ENCODE measurements at places on chromosomes 2 and 18.

DNA sequence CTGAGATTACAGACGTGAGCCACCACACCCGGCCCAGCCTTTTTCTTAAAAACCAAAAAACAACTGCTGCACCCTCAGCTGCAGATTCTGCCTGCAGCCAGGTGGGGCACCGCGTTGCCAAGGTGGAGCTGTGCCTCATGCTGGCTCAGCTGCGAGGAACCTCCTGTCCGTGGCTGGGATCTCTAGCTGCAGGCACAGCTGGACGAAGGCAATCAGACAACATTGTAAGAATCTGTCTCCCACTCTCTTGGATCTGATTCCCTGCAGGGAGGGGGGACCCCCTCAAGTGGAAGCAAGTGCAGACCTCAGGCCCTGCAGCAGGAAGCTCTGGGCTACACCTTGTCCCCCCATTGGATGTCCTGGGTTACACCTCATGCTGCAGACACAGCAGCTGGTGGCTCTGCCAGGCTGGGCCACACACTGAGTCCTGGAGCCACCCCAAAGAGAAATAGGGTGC, 24.1 kb downstream of the CIDEA start:
- no peak for DNase-seq

- no peak for DNase-seq
Observed at GRCh38 chr2:163943403-163944346, 207.9 kb upstream of the FIGN start.

GRCh38 chr2:111661286-111661940, 222.6 kb downstream of the ANAPC1 start:
- no peak for DNase-seq

DNA sequence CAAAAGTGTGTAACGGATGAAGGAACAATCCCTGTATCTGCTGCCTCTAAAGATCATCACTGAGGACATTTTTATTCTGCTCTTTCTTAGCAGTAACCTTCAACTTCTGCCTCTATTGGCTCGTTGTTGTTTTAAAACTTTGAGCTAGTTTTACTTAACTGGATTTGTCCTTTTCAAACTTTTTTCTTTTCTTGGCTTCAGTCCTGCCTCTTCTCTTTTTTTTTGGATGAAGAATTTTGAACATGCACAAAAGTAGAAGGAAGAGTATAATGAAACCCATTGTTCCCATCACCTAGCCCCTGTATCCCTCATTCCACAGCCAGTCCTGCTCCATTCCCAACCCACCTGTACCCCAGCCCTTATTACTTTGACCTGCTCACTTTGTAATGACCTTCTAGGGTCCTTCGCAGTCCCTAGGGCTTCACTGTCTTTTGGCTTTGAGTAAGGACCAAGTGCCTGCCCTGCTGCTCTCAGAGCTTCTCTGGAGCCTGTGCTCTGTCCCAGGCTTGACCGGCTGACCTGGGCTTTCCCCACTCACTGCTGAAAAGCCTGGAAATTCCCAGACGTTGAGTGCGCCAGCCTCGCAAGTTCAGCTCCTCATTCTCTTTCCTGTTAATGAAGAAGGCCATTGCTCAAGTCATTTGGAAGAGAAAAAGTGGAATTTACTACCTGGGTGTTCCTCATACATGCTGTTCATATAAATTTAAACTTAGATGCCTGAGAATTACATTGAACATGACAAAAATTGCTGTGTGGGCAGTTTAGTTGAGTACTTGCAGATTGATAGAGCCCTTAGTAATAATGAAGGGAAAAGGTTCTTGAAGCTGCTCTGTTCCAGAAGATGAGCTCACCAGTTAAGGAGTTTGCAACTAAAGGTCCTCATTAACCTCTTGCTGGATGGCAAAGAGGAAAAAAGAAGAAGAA, 149.3 kb upstream of the ALPP start:
- DNase-seq: no peak

- no peak for DNase-seq
Observed at GRCh38 chr2:32904751-32905150, 42.0 kb upstream of the LTBP1 start.

DNA sequence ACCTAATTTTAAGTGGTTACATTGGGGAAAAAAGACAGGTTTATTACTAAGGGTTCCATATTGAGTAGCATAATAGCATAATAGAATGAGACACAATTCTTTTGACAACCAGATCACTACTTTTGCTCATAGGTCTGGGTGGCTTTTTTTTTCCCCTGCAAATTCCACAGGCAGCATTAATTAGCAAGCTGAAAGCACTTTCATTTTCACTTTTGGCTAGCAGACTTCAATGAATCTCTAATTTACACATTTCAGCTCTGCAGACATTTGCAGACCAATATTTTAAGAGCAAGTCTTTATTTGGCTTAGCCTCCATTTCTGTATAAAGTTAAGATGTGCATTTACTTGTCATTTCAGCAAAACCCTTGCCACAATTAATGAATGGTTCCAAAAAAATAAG, 185.5 kb downstream of the NOL4 start:
- no peak for DNase-seq

Measured in activated naive CD4-positive, alpha-beta T cell treated with anti-CD3 and anti-CD28 coated beads, Interleukin-2, amount 50 U/mL, for 16 hours (primary cell).